ENCODE measurements at places on chromosomes 6 and 20.

- DNase-seq, result no peak
Measured at GRCh38 chr6:34484899-34485298, 19.0 kb downstream of the PACSIN1 start.

DNA sequence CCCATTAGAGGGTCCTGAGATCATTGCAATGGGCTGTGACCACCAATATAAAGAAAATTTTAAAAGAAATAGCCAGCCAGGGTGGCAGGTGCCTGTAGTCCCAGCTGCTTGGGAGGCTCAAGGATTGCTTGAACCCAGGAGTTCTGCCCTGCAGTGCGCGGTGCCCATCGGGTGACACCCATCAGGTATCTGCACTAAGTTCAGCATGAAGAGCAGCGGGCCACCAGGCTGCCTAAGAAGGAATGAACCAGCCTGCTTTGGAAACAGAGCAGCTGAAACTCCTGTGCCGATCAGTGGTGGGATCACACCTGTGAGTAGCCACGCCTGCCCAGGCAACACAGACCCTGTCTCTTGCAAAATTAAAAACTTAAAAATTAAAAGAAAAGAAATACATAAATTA, 102.5 kb upstream of the FOXC1 start:
- DNase-seq, result no peak

DNA sequence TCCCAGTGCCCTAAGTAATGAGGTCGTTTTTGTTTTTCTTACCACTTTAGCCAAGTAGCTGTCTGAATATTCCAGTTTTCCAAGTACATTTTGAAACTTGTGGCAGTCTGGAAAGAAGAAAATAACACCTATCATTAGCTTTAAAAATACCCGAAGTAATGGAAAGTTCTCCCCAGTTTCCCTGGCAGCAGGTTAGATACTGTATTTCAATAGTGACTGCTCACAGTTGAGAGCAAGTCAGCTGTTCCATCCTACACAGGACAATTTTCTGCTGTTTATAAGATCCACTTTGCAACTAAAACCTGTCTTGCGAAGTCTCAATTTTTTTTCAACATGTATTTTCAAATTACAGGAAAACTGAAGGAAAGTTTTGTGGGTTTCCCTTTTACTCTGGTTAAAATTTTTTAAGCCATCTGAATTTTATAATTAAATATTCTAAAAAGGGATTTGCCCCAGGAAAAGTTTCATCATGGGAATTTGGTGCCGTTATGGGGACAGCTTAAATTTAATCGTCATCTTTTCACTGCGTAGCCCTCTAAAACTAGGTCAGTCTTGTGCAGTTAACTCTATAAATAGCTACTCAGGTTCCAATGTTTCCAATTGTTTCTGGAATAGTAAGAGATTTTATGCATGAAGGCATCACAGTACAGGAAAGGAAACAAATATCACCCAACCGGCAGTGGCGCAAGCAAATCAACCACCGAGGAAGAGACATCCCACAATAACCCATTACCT, 96.9 kb downstream of the MBOAT1 start:
- no peak for DNase-seq

DNA sequence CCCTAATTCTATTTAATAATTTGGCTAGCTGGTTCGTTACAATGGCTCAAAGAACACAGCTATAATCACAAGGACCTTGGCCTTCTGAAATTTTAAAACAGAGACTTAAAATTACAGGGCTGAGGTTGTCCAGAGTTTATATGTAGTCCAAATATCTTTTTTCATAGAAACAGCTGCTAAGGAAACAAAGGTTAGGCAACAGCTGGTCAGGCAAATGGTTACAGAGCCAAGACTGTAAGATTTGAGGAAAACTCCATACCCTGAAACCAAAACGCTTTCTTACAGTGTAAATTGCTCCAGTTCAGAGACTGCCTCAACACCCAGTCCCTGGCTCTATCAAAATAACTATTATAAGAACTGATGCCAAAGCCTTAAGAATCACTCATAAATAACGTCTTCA, 9.7 kb upstream of the ARHGAP18 start:
- no peak for DNase-seq

DNA sequence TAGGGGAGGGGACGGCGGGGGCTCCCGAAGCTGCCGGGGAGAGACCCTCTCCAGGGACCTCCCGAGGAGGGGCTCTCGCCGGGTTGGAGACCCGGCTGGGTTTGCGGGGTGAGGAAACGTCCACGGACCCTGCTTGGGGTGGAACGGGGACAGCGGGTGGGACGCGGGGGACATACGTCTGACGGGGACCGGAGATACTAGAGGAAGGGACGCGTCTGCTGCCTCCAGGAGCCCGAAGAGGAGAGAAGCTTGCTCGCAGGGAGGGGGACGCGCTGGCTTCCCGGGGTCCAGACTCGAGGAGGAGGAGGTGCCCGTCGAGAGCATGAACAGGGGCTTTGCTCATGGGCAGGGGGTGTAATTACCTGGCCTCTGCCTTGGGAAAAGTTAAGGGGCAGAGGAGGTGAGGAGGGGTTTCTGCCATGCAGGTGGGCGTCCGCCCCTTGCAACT, 593 bp downstream of the DNMT3B start:
- DNase-seq, result no peak

DNA sequence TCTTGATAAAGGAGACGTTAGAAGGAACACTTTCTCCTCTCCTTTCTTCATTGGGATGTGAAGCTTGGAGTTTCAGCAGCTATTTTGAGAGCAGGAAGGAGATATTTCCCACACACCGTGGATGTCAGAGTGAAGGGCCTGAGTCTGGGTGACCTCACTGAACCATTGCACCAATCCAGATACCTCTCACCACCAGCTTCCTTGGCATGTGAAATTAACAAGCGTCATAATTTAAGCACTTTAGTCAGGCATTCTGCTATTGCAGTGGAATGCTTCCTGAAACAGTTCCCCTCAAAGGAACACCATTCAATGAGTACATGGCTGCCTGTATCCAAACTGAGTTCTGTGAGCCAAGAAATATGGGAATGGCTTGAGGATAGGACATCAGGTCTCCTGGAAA, 83.7 kb downstream of the CHMP4B start:
- DNase-seq, result peak; percentile 27

DNA sequence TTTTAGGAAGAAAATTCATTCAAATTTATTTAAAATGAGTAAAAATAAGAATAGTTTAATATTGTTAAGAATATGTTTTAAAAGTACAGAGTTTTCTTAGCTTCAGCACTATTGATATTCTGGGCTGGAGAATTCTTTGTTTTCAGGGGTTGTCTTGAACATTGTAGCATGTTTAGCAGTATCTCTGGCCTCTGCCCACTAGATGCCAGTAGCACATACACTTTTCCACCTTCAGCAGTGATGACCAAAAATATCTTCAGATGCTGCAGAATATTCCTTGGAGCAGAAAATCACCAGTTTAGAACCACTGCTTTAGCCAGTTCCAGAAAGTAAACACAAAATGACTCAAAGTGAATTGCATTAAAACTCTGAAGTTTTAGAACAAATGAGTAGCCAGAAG, 19.4 kb upstream of the SDHAF4 start:
- no peak for DNase-seq

DNA sequence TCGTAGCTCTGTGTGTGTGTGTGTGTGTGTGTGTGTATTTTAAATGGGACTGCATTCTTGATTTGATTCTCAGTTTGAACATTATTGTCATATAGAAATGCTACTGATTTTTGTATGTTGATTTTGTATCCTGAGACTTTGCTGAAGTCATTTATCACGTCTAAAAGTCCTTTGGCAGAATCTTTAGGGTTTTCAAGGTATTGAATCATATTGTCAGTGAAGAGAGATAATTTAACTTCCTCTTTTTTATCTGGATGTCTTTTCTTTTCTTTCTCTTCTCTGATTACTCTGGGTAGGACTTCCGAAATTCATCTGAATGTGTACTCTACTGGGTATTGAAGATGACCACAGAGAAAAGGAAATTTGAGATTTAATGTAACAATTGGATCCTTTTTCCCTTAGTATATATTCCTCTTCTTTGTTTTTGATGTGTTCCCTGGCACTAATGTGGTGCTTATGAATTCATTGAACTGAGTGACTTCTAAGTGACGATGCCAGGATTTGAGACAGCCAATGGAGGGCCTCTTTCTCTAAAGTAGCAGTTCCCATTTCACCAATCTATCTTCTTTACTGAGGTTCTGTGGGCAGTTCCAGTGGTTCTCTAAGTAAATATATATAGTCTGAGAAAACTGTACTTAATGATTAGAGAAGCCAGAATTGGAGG, 47.6 kb downstream of the TNFAIP3 start:
- no peak for DNase-seq

- DNase-seq, result no peak
Measured at GRCh38 chr20:17859616-17860232, 108.9 kb downstream of the SNX5 start.

DNA sequence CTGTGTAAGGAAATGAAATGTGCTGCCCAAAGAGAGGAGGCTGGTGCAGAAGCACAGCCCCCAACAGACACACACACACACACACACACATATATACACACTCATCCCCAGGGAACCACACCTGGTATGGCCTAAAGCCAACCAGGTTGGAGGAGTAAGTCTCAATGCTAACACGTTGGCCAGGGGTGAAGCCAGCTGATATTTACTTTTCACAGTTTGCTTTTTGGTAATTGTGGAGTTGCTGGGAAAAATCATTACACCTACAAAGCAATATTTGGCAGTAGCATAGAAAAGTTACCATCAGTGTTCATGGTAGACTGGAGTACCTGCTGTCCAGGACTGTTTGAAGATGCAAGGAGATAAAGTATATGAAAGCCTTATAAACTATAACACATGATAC, 50.3 kb upstream of the NAA20 start:
- no peak for DNase-seq

DNA sequence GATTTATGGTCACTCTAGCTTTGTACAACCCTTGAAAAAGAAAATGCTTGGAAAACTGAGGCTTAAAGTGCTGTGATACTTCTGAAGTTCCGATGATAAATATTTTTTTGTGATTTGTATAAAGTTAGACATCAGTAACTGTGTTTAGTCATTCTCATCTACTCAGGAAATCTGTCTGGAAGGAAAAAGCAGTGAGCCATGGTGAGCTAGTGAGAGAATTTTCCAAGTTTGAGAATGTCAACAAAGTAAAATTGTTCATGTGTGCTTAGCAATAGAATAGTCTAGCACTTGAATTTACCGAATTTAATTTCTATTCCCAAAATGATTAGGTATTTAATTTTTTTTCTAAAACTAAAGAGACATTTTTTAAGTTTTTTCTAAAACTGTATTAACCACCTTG, 41.3 kb upstream of the PLCB4 start:
- no peak for DNase-seq

DNA sequence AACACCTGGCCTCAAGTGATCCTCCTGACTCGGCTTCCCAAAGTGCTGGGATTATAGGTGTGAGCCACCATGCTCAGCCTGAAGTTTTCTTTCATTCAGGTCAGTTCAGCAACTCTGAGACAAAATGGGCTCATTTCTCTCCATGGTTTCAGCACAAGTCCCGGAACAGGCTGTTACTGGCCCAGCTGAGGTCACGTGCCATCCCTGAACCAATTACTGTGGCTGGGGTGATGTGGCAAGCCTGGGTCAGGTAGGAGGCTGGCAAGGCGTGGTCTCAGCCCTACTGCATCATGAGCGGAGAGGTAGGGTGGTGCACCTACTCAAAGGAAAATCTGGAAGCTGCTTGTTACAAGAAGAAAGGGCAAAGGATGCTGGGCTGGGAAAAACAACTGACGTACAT, 326.4 kb downstream of the KIF16B start:
- DNase-seq, result no peak

DNA sequence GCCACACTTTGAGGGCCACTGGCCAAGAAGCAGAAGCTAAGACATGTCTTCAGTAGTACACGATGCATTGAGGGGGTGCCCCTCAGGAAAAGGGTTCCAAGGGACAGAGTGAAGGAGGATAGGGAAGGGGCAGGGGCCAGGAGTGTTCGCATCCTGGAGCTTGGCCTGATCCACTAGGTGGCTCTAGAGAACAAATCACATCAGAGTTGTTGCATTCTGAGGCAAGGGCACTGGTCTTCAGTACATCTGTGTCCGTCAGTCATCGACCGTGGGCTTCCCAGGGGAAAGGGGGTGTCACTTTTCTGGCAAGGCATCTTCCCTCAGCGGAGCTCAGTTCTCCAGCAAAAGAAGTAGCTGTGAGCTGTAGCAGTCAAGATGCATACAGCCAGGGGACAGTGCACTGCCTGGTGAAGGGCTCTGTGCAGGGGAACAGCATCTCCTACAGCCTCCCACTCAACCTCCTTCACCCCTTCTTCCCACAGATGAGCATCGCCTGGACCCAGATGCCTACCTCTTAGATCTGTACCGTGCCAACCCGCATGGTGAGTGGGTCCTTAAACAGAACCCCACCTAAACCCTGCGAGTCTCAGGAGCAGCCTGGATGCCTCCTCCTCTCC, 47.8 kb downstream of the ARHGAP40 start:
- DNase-seq, result no peak

DNA sequence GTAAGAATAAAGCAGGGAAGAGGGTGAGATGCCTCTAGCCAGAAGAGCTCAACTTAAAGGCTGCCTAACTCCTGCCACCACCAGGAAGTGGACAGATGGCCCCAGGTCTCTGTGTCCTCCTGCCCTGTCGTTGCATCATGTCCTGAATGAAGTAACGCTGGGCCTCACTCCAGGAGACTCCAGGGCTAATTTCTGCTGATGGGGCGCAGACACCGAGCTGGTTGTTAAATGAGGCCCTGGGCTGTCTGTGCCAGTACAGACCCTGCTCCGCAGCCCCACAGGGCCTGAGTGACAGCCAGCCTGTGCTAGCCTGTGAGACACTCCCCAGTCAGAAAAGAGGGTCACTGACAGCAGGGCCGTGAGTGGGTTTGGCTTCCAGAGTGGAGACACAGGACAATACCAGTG, 6.5 kb downstream of the IP6K3 start:
- no peak for DNase-seq

GRCh38 chr20:38559764-38560163, 21.2 kb upstream of the ADIG start:
- DNase-seq, result peak; percentile 22

GRCh38 chr6:107290491-107290890, 168.9 kb downstream of the PDSS2 start:
- DNase-seq, result no peak

DNA sequence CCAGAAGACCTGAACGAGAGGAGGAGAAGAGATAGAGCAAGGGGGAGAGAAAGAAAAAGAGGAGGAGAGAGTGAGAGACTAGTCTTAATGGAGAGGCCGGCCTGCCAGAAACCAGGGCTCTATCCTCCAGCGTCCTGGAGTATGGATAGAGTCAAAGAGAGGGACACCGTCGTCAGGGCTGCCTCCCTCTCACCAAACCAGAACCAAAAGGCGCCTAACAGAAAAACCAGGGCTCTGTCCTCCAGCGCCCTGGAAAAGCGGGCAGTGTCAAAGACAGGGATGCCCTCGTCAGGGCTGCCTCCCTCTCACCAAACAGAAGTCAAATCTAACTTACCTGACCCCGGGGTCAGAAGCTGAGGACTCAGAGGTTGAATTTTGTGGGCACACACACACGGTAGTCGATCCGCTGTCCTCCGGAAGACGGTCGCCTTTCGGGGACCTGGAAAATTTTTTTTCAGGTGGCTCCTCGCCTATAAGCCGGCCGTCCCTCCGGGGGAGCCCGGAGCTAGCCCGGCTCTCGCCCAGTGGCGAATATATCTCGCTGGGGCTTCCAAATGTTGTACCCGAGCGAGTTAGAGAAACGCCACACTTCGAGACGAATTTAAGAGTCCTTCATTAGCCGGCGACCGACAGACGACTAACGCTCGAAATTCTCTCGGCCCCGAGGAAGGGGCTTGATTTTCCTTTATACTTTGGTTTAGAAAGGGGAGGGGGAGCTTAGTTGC, 148.2 kb downstream of the TRIM27 start:
- no peak for DNase-seq
